ENCODE measurements at places on chromosomes 3 and 15.

DNA sequence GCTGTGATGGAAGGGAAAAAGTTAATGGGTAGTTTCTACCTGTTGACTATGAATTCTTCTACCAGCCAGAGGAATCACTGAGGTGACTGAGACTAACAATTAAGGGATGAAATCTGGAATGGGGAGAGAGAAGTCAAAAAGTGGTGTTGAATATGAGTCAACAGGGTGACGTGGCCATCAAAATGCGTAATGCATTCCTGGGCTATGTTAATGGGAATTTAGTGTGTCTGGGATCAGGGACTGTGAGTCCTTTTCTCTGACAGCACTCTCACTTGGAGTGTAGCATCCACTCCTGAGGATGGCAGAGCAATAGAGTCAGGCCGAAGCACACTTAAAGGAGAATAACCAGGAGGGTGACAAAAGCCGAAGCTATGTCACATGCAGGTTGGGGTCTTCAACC lies 60.4 kb downstream of the MESD start:
- no peak for DNase-seq

DNA sequence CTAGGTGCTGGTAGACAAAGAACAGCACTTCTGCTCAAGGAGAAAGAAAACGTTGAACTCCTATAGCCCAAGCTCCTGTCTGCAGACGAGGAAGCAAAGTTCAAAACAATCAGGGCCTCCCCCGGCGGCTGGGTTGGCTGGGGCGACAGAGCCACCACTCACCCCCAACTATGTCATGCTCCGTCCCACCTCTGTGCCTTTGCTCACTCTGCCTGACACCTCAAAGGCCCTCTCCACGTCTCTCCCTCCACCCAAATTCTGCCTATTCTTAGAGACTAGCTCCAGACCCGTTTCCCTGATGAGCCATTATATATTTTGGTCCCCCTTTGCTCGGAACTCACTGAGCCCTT lies 304.3 kb downstream of the TLE3 start:
- DNase-seq, result no peak

DNA sequence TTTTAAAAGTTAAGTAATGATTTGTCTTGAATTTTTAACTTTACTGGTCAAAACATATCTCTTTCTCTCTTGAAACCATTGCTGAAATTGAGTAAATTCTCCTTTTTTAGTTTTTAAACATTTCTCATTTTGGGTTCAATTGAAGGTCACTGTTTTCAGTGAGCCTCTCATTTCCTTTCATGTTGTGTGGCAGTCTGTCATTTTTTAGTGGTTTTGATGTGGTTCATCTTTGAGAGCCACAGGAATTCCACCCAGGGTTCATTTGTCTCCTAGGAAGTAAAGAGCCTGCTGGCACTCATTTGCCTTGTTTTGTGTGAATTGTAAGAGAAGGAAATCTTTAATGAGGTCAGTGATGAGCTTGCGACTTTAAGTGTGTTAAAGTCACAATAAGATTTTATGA lies 10.4 kb downstream of the CLDN11 start:
- no peak for DNase-seq

DNA sequence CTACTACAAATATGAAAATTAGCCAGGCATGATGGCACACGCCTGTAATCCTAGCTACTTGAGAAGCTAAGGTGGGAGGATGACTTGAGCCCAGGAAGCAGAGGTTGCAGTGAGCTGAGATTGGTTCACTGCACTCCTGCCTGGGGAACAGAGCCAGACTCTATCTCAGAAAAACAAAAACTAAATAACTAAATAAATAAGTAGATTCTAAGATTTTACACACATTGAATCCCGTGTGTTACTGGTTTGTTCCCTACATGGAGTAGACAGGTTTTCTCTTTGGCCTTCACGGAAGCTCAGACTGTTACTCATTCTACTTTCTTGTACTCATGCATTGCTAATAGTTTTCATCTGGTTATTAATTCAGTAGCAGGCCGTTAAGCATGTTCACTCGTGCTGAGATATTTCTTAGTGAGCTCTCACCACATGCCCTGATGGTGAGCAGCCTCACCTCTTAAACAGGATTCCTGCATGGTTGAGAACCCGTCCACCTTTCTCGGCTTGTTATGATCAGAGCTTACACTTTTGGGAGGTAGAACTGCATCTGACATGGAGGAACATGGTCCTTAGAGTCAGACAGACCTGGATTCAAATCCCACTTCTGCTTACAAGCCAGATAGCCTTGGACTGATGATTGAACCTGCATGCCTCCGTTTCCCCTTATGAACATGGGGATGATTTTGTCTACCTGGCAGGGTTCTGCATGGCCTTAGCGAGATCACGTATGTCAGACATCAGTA lies 49.1 kb downstream of the CMTM7 start:
- DNase-seq, result no peak

- no peak for DNase-seq
These were observed 37.7 kb downstream of the TM4SF4 start for GRCh38 chr3:149512073-149512782.

GRCh38 chr3:98740324-98740723 lies 22.8 kb upstream of the ST3GAL6 start:
- DNase-seq, result no peak

GRCh38 chr3:9135526-9135925 lies 113.9 kb downstream of the SRGAP3 start:
- DNase-seq, result no peak

DNA sequence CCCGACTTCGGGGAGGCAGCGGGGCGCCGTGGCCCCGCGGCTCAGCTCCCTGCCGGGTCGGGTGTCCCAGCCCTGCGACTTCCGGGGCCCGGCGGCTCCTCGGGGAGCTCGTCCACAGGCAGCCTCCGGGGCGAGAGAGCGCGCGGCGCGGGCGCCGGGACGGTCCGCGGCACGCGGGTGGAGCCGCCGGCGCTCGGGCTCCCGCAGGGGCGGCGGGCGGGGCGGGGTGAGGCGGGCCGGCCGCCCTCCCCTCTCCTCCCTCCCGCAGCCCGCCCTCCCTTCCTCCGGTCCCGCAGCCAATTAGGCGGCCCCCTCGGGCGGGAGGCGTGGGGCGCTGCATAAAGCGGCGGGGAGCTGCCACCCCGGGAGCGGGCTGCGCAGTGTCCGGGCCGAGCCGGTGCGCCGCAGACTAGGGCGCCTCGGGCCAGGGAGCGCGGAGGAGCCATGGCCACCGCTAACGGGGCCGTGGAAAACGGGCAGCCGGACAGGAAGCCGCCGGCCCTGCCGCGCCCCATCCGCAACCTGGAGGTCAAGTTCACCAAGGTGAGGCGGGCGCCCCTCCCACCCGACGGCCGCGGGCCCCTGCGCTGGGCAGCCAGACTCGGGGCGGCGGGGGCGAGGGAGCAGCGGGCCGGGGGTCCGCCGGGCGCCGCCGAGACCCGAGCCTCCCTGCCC lies at the start of gene ALDH1A3:
Gene ALDH1A3, plus strand, starts transcription at position 368 of the 675 bp plus-strand sequence. Its CDS starts 77 bp downstream, at position 445.
- DNase-seq, result no peak

- no peak for DNase-seq
These were observed 3.3 kb downstream of the OXTR start for GRCh38 chr3:8766148-8766547.

DNA sequence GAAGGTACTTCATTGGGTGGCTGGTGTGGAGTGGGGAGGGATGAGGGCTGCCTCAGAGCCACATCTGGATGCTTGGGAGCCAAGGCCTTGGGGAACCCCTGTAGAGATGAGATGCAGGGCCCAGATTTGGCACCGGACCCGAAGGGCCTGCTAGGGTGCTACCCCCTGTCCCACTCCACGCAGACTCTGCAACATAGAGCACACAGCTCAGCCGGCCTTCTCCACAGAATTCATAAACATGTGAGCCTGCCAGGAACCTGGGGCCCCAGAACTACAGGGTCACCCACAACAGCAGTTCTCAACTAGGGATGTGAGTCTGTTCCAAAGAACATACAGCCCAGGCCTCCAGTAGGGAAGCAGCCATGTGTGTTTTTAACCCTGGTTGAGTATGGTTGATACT lies 62.8 kb downstream of the LRIG1 start:
- DNase-seq, result no peak

DNA sequence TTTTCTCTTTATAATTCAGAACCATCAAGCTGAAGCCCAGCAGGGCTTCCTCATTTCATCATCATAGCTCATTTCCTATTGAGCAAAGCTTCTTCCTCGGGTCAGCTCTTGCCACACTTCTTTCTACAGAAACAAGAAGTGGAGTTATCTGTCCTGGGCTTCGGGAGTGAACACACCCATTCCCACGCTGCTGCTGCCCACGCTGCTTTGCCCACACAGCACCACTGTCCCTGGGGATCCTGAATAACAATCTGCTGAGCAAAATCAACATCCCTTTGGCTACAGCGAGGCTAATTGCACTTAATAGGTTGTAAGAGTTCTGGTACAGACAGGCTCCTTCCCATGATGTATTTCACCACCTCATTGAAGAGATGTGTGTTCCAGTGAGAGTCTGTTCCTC lies 23.7 kb downstream of the CEP19 start:
- no peak for DNase-seq

GRCh38 chr15:98333251-98333650 lies 315.1 kb upstream of the IGF1R start:
- no peak for DNase-seq

Measured in effector CD8-positive, alpha-beta T cell (primary cell).